ENCODE measurements at places on chromosomes 11 and 22.
A peak's percentile ranks its signal among the peaks of the same experiment; 100 is the strongest.

DNA sequence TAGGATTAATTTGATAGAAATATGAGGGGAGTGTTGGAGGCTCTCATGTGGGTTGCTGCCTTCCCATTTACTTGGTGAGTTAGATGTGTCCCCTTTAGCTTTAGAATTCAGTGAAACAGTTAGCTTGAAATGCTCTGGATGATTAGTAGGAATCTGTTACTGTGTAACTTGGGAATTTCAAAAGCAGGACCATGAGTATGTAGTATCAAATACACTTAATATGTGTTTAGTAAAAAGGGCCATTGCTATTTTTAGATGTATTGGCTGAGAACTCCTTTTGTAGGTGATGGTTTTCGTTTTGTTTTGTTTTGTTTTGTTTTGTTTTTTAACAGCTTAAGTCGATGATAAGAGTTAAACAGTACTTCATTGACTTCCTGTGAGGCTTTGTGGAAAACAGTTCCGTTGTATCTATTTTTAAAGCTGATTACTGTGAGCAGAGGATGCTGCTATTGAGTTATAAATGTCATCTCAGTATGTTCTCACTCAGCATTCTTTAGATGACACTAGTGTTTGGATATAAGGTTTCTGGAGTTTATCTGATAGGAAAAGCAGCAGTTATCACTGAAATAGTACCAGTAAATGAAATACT, 53.5 kb downstream of the MCAM start:
- H3K27ac ChIP-seq, result peak overlapping the region; percentile 63
- H3K4me3 ChIP-seq, result no peak overlapping the region
- no peaks in the 10 kb centered on the region for H3K36me3 ChIP-seq

DNA sequence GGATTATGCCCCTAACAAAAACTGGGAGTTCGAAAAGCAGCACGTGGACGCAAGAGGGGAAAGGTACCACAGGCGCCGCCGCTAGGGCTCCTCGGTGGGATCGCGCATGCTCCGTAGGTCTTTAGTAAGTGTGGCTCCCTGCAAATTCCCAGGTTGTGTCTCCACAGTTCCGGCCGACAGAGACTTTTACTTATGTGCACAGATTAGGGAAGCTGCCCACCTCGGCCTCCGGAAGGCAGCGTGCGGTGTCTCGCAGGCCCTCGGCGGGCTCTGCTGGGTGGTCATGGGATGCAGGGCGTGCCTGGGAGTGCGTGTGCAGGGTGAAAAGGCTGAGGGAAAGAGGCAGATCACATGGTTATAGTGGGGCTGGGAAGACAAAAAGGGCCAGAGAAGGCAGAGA, 39.7 kb upstream of the PANX1 start:
- DNase-seq, result no peak
- H3K4me3 ChIP-seq, result no peak overlapping the region
- no peaks in the 10 kb centered on the region for H3K4me1 ChIP-seq

DNA sequence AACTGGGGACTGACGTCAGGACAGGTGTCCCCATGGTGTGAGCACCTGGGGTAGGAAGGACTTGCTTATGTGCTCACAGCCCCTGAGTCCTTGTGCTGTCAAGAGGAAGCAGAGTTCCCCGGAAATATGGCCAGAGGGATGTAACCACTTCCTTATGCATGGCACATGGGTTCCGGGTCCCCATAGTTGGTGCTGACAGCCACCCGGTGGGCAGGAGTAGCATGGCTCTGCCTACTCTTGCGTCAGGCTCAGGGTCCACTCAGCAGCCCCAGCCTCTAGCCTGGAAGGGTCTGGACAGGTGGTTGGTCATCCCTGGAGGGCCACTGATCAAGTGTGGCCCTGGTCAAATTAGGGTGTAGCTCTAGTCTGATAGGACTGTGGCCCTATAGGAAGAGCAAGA, 42.8 kb upstream of the CCND1 start:
- H3K4me1 ChIP-seq, result peaks cover 3% of the 10 kb centered on the region
- no peaks in the 10 kb centered on the region for H3K36me3 ChIP-seq
- H3K4me3 ChIP-seq, result no peak overlapping the region
- no peak overlapping the region for H3K27ac ChIP-seq
- H3K27me3 ChIP-seq, result no peaks in the 10 kb centered on the region
- DNase-seq, result no peak

DNA sequence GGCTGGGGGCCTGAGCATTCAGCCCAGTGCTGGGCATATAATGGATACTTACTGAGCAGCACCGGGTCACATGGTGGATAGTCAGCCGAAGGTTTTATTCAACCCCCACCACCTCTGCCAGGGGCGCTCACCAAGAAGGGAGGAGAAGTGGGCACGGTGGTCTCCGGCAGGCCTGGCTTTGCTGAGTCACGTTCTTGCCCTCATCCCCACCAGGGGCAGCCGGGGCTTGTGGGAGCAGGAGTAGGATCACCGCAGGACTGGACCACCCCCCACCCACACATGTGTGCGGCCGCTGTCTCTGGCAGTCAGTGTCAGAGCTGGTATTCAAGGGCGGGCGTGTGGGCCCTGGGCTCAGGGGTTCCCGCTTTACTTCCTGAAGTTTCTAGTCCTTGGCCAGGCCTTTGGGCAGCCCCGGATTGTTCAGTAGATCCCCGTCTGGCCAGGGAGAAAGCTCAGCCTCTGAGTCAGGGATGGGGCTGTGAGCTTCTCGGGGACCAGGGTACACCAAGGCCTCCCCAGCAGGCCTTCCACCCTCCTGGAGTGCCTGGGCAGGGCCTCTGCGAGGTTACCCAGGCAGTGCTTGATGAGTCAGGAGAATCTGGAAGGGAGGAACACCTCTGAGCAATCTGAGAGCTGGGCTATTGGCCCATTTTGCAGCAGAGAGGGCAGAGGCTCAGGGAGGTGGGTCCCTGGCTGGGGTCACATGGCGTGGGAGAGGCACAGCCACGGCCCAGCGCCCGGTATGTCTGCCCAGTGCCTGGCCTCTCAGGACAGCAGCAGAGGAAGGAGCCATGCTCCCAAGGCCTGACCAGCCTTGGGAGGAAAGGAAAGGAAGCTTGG, 60.6 kb downstream of the RTL6 start:
- no peaks in the 10 kb centered on the region for H3K4me1 ChIP-seq
- H3K27me3 ChIP-seq, result no peaks in the 10 kb centered on the region
- no peaks in the 10 kb centered on the region for H3K36me3 ChIP-seq
- no peak for DNase-seq
- H3K4me3 ChIP-seq, result no peak overlapping the region
- H3K27ac ChIP-seq, result no peak overlapping the region

- H3K36me3 ChIP-seq, result peaks cover 3% of the 10 kb centered on the region
- DNase-seq, result no peak
- H3K4me1 ChIP-seq, result peaks cover 54% of the 10 kb centered on the region
- H3K27me3 ChIP-seq, result no peaks in the 10 kb centered on the region
- no peak overlapping the region for H3K4me3 ChIP-seq
Observed at GRCh38 chr11:67998150-67999045, 5.5 kb downstream of the UNC93B1 start.

- no peak overlapping the region for H3K27ac ChIP-seq
- no peak for DNase-seq
- H3K36me3 ChIP-seq, result peaks cover 46% of the 10 kb centered on the region
- no peaks in the 10 kb centered on the region for H3K4me1 ChIP-seq
Observed at GRCh38 chr11:36280531-36280930, 8.7 kb downstream of the COMMD9 start.
